Caki2 (cell line): ENCODE measurements at places on chromosomes 7 and 10.

GRCh38 chr10:120606051-120606764, 149.2 kb downstream of the PLPP4 start:
- no peak for DNase-seq

GRCh38 chr7:158057446-158057845, 530.2 kb downstream of the PTPRN2 start:
- no peak for DNase-seq

- DNase-seq = peak; percentile 98
Measured at GRCh38 chr10:22648547-22648961, 65.8 kb downstream of the PIP4K2A start.

DNA sequence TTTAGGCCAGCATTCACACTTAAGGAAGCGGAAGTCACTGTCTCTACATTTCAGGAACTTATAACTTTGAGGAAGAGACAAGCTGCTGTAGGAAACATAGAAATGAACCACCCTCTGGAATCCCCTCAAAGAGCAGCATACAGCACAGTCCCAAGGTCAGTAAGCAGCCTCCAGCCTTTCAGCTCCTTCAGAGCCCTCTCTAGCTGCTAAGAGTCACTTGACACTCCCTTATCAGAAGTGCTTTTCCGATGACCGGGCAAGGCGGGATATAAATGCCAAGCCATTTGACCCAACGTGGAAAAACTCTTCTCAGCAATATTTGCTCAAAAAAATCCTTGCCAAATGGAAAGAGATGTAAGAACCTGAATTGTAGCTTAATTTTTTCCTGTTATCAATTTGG, 1284.3 kb downstream of the XPNPEP1 start:
- no peak for DNase-seq

DNA sequence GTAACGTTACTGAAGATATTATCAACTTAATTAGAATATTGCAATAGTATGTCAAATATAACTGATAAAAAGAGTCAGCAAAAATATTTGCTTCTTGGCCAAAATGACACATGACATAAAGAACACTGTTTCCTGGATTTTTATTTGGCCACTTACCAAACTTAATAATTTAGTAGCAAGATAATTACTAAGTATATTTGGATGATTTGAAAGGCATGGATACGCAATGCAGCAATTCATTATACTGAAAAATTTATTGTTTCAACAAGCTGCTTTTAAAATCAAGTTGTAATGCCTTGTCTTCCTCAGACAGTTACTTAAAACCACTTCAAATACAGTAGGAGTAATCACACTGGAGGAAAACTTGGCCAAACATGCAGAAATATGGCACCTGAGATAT, 234.0 kb downstream of the SEMA3E start:
- no peak for DNase-seq

DNA sequence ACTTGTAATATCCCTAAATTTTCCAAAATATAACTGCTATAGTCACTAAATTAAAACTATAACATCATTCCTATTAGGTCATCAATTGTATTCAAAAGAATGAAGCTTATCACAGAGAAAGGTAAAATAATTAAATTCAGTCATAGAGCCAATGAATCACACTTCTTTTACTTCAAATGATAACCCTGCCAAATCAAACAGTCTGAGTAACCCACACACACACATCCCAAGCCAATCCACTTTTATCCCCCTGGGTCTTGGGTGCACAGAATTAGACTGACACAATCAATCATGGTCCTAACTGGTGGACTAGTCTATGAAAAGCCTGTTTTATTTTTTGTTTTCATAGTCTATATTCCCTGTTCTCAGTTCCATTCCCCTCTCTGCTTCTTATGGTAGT, 25.6 kb downstream of the CTNNA3 start:
- DNase-seq = no peak

GRCh38 chr10:15370212-15370855, 755 bp downstream of the FAM171A1 start:
- DNase-seq = peak; percentile 29

GRCh38 chr7:17063045-17063383, 181.2 kb upstream of the AGR3 start:
- DNase-seq = no peak

GRCh38 chr10:61452655-61453641, at the start of gene TMEM26:
Gene TMEM26 (minus strand): TSS chr10:61453381. CDS start chr10:61453081, 300 bp downstream.
- DNase-seq = no peak

DNA sequence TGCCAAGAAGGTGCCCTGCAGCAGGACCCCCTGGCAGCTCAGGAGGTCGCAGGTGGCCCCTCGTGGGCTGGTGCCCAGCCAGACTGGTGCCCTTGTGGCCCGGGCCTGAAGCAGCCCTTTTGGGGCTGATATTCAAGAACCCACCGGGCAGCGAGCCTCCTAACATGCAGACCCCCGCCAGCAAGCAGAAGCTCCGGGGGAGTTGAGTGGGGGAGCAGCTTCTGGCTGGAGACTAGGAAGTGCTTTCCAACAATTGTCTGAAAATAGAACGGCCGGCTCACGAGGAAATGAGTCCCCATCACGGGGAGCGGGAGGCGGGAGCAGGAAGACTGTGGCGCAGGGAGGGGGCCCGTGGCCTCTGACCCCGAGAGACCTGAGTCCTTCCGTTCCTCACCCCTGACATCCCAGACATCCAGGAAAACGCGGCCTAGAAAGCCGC, 9.5 kb upstream of the INTS1 start:
- no peak for DNase-seq

GRCh38 chr7:111558991-111559390, 3.3 kb downstream of the IMMP2L start:
- DNase-seq = no peak

DNA sequence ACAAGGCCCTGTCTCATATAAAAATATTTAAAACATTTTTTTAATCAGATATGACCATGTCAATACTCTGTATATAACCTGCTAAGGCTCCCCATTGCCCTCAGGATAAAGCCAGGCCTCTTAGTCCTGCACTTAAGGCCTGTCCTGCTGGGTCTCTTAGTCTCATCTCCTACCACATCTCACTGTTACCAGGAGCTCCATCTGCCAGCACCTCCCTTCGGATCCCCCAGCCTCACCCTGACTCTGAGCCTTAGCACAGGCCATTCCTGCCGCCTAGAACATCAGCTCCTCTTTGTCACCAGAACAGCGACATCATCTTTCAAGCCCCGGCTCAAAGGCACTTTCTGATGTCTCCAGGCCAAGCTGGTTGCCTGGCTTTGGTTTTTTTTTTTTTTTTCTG, 25.7 kb upstream of the GTF2IRD1 start:
- peak; percentile 22 for DNase-seq

- no peak for DNase-seq
Measured at GRCh38 chr10:92366412-92367021, 75.5 kb downstream of the MARCHF5 start.

DNA sequence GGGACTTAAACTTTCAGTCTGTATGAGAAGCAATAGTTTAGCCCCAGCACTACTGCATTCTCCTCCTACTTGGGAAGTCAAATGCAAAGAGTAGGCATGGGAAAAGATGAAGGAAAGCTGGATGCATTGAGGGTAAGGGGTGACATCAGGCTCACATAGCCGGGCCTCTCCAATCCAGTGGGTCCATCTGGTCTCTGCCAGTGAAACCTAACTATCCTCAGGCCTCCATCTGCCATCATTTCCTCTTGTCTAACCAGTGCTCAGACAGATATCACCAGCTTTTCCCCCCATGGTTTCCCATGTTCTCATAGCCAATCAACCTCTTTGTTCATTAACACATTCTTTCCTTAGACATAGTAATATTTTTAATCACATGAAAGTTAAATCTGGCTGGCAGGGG, 118.3 kb downstream of the DGKI start:
- DNase-seq = no peak

DNA sequence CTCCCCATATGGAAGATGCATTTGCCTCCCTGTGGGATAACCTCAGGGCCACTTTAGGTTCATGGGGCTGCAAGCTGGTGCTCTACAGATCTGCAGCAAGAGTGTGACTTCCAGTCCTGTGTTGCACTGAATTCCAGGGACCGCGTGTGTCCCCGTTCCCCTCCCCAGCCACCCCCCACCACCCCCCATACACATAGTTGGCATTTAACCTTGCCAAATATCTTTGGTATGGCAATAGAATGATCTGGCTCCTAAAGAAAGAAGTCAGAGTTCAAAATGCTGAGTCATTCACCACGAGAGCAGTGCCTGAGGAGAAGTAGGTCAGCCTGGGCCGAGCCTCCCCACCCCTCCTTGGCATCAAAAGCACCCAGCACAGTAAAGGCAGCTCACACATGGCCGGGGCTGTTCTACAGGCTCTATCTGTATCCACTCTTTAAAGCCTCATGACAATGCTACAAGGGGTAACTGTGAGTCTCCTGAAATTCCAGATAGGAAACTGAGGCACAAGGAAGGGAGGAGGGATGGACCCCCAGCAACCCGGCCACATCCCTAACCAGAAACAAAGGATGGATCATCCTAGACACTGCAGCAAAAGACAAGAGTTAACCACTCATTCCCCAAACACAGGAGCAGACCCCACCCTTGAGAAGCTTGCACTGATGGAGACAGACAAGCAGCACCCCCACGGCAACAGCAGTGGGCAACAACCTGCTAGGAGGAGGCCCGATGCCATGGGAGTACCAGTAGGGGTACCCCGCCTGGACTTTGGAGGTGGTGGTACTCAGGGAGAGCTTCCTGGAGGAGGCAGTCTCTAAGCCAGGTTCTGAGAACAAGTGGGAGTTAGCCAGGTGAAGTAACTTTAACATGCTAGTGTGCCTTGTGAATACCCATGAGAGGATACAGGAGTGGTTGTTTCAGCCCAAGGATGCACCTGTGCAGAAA, 70.3 kb upstream of the NANOS1 start:
- peak; percentile 59 for DNase-seq

- peak; percentile 79 for DNase-seq
Measured at GRCh38 chr10:3805201-3805790, 20.3 kb upstream of the KLF6 start.

DNA sequence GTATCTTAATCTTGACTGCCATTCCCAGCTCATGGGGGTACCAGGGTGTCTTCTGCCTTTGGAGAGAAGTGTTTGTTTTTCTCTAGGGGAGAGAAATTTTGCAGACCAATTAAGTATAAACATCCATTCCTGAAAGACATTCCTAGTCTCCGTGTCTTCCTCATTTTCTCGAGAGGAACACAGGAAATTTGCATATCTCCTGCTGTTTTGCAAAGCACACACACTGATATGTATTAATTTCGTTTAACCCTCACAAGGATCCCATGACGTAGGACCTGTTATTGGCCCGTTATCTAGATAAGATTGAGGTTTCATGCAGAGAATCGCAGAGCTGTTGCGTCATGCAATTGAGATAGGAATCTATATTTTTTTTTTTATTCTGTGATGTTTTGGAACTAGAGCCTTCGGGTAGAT, 944 bp downstream of the RHBDD2 start:
- DNase-seq = no peak

DNA sequence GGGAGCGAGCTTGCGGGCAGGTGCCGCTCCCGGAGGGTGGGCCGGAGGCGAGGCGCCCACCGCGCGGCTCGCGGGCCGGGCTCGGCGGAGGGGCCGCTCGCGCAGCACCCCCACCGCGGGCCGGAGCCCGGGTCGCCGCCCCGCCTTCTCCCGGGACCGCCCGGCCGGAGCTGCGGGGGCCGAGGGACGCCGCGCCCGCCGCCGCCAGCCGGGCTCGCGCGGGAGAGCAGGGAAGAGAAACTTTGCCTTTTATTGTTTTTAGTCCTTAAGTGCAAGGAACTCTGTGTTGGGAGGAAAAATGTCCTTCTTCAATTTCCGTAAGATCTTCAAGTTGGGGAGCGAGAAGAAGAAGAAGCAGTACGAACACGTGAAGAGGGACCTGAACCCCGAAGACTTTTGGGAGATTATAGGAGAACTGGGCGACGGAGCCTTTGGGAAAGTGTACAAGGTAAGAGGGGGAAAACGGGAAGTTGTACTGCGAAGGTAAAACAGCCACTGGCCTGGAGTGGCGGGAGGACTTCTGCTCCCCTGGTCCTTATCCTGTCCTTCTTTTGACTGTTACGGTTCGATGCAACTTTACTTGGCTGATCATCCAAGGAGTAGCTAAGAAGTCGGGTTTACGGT, 620 bp downstream of the SLK start:
- peak; percentile 45 for DNase-seq

DNA sequence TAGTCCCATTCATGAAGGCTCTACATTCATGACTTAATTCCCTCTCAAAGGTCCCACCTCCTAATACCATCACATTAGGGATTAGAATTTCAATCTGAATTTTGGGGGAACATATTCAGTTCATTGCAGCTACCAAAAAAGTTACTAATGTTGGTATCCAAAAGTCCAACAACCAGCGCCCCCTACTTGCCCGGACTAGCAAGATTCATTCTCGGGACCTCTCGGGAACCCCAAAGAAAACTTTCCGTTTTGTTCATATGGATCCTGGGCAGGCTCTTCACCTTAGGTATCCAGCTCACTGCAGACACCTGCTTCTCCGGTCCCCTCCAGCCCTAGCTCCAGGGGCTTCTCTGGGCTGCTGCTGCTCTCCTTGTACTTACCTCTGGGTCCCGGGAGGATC, 8.9 kb upstream of the GRK5 start:
- no peak for DNase-seq

- no peak for DNase-seq
Measured at GRCh38 chr7:65812281-65812680, 60.6 kb upstream of the VKORC1L1 start.

DNA sequence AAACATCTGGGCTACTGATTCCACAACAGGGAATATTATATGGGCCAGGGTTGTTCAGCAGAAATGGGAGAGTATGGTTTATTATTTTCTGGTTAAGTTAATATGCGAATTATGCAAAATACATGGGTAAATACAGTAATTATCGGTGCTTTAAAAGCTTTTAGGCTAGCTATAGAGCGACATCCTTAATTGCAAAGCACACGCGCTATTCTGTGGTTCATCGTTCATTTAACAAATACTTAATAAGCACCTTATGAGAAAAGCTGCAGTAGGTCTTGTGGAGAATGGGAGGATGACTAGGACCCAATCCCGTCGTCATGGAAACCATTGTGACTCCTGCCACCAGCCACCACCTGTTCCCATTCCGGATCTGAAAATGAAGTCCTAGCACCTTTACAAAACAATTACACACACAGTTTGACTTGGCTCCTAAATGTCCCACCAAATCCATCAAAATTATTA, 623 bp upstream of the CEP41 start:
- no peak for DNase-seq

DNA sequence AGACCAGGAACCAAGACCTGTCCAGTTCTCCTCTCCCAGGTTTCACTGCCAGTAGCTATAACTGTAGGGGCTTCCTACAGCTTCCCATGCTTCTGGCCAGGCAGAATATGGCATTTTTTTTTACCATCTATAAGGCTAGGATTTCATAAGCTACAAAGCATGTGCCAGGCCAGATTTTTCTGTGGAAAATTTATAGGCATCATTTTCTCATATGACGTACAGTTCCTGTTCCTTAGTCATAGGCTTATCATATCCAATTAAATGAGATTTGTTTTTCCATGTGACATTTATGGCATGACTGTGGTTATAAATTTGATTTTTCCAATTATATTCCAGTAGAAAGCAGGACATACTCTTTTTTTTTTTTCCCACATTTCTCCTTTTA, 208.6 kb upstream of the NPY start:
- no peak for DNase-seq

- no peak for DNase-seq
Measured at GRCh38 chr10:59799421-59799820, 46.2 kb upstream of the MRLN start.

- no peak for DNase-seq
Measured at GRCh38 chr10:113651021-113651420, 12.8 kb downstream of the NRAP start.
